Sigmoid colon (tissue), 7 donors: ENCODE measurements at places on chromosomes 7 and 10. TPM values are rescaled to one million over a fixed set of nuclear protein-coding genes. Genes with fewer than 3 reads are reported as not detected.

Gene ACSM6
- not detected for total RNA-seq

Gene AGR2
- total RNA-seq: not detected

Gene CDCA7L
- 34.6 TPM for total RNA-seq

Gene SUPV3L1
- 26.3 TPM for total RNA-seq
